ENCODE measurements at places on chromosomes 2 and 18. TPM values are rescaled to one million over a fixed set of nuclear protein-coding genes. Genes with fewer than 3 reads are reported as not detected.

DNA sequence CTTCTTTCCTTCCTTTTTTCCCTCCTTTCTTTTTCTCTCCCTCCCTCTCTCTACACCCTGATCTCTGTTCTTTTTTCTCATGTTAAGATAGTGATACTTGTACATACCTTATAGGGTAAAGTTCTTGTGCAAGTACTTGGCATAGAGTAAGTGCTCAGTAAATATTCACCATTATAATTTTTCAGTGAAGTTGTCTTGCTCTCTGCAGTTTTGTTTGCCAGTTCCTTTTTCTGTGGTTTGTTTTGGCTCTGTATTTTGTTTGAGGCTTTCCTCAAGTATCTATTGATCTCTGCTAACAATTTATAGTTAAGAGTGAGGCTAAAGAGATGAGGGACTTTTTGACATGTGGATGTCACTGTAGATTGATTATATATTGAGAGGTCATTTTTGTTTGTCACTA, 48.0 kb downstream of the MTX2 start:
- DNase-seq, result no peak

- DNase-seq, result peak; percentile 76
Measured at GRCh38 chr2:231612109-231612455, 19.4 kb downstream of the TEX44 start.

Gene ANO7
- 0.37 TPM for total RNA-seq

Gene ALPP
- total RNA-seq, result not detected

DNA sequence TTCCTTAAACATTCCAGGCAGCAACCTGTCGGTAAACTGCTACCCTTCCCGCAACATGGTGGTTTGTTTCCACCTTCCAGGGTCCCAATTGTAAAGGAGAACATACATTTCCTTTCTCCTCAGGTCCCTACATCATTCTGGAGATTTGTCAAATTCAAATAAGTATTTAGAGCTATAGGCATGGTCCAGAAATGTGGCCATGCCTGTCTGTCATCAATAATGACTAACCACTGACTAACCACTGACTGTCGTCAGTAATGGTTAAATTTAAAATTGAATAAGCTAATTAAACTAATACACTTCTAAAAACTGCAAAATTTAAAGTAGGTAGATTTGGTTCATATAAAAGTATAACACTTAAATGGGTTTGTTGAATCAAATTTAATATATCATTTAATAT, 984.0 kb upstream of the SLC39A10 start:
- DNase-seq, result no peak

DNA sequence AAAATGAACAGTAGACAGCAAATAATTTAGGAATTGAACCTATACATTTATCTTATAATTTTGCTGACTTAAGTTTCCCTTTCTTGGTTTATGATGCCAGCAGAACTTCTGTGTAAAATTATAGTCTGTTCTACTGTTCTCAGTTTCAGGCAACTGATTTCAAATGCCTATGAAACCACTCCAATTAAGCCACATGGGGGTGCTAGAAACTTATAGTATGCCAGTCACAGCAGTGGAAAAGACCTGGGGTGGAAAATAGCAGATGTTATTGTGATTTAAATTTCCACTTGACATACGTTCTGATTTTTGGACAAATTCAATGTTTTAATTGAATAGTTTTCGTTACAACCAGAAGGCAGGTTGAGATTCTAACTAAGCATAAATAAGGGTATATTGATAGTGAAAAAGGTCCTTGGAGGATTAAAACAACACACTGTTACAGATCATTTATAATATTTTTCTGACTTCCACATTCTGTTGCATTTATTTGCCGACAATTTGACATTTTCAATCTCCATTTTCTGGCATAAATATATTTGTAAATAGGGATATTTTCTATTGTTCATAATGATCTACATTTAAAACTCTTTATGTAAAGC, 61.4 kb downstream of the CPS1 start:
- peak; percentile 71 for DNase-seq

DNA sequence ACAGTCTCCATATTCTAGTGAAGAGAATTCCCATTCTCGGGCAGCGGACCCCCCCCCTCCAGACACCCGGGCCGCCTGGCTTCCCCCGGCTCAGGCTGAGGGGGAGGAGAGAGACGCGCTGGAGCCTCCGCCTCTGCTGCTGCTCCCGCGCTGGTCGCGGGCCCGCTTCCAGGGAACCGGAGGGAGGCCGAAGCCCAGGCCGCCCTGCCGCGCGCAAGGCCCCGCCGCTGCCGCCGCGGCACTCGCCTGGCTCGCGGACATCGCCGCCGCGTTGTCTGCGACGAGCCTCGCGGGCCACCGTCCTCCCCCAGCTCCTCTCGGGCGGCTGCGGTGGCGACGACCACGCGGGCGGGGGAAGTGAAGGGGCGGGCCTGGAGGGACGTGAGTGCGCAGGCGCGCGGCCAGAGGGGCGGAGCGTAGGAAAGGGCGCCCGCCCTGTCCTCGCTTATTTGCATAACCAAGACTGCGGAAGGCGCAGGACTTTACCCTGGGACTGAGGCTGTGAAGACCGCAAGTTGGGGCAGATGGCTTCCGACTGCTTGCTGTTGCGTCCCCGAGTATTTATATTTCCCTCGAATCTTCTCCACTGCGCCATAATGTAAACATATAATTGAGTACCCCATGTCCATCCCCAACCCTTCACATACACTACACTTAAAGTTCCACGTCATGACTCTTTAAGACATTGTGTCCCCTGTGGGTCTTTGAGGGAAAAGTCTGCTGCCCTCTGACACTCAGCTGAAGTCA, at the start of gene ARL5A:
Gene ARL5A (minus strand): TSS at position 279 of the 747 bp plus-strand sequence. CDS start 245 bp downstream, at position 34.
- peak; percentile 92 for DNase-seq

Gene LCT
- total RNA-seq, result not detected

Gene FBXO48
- 0.83 TPM for total RNA-seq

DNA sequence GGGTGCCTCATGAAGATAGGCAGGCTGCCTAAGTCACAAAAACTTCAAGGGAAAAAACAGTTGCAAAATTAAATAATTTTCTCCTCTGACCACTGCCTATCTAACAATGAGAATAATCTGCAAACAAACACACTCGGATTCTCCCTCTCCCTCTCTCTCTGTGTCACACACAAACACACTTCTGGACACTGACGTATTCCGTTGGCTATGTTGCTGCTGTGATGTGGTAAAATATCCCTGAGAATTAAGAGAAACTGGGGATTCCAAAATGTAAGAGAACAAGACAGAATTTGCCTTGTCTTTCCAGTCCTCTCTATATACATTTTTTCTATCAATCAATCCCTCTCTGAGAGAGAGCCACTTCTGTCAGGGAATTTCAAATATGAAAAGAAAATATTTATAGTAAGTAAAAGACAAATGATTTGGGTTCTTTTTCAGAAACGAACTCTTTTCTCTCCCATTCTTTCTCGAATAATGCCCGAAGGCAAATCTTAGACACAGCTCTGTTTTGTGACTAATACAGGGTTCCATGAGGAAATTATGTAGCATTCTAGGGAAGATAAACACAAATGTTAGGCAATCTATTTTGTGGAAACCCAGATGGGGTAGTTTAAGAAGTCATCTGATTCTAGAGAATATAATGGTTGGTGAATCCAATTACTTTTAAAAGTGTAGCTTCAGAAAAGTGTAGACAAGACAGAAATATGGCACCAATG, 310.3 kb upstream of the CYP26B1 start:
- DNase-seq, result peak; percentile 36

DNA sequence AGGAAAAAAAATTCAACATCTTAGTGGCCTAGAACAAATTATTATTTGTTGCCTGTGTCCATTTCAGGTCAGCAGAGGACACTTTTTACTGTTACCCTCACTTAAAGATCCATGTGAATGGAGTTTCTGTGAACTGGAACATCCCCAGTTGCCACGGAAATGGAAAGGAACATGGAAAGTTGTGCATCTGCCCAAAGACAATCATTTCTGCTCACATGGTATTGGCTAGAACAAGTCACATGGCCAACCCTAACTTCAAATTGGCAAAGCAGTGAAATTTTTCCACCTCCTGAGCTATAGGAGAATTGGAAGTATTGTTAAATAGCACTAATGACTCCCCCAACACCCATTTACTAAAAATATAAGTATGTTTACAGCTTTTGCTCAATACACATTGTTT, 71.2 kb upstream of the CCBE1 start:
- DNase-seq, result no peak

Gene GREB1L
- 0.50 TPM for total RNA-seq

DNA sequence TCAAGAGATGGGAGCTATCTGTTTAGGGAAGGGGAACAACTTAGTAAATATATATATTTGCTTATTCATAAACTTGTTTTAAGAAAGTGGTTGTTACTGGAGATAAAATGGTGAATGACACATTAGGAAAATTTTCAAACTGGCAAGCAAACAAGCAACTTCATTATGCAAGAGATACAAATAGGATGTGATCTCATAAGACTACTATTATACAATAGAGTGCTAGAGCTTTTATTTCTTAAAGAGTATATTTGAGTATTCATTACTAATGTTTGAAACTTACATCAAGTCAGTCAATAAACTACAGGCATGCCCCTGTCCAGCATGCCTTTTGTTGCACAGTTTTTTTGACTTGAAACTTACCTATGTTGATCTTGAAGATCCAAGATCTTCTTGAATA, 355.2 kb upstream of the KCNJ3 start:
- no peak for DNase-seq

DNA sequence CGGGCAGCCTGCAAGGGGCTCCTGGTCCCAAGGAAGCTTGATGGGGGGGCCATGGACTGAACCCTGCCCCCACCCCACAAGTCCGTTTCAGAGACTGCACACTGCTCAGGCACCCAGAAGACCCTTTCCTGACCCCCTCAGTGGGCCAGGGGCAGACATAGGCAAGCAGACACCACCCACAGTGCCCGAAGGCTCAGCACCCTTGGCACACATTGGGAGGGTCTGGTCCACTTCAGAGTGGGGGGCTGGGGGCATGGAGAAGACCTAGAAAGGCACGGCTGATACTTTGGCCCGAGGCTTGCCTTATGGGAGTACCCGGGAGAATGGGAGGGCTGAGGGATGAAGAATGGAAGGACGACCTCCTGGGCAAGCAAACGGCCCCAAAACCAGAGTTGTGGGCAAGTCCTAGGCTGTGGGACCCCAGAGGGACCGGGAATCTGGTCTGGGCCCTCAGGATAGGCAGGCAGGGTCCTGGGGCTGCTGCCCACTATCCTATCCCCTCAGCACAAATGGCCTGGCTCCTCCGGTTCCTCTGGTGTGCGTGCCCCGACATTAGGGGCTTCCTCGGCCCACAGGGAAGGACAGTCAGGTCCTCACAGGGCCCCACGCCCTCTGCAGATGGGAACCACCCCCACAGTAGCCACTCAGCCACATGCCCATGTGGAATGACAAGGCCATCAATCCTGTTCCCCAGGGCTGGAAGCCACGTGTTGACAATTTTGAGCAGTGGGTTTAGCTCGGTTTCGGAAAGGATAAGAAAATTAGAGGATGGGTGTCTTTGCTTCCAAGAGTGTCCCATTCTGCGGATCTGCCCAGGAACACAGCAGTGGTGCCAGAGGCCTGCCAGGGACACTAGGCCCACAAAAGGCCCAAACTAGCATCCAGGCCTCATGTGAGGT, 15.0 kb upstream of the GPC1 start:
- no peak for DNase-seq

Gene SEMA4C
- 51.4 TPM for total RNA-seq

- DNase-seq, result no peak
Measured at GRCh38 chr2:46339676-46340459, 42.7 kb downstream of the EPAS1 start.

- no peak for DNase-seq
Measured at GRCh38 chr18:47981830-47982229, 51.4 kb upstream of the SMAD2 start.
